Left ventricle myocardium inferior (tissue), 1 donor: ENCODE measurements at places on chromosomes 2 and 18.

- no peak for DNase-seq
Measured at GRCh38 chr2:18045230-18045629, 166.8 kb downstream of the KCNS3 start.

DNA sequence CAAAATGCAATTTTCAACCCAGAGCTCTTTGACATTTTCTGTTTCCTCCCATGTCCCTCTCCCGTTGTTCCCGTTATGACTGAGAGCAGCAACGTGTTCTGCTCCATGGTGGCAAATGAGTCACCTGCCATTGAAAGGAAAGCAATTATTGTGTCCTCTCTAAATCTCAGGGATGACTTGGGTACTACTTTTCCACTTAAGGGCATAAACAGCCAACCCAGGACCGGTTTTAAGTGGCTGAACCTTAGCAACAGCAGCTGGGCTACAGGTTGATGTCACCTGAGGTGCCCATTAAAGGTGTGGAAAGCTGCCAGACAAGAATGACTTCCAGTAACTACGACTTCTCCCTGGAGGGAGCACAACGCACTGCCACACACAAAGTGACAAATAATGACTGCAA lies 236.8 kb downstream of the NCKAP5 start:
- DNase-seq = no peak

DNA sequence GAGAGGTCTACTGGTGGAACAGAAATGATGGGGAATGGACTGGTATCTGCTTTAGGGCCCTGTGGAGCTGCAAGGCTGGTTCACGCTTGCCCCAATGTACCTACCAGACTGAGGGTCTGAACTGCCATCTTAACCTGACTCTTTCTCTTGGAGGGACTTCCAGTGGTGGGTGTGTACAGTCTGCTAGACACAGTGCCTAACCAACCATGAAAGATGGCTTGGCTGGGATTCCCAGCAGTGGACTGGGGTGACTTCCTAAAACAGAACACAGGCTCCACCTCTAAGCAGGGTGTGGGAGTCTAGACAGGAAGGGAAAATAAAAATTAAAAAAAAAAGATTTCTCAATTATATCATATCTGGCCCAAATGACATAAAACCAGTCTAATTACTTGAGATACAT lies 25.5 kb upstream of the MYO3B start:
- no peak for DNase-seq

GRCh38 chr18:48835119-48835518 lies 115.6 kb downstream of the SMAD7 start:
- DNase-seq = no peak

GRCh38 chr18:26133652-26134051 lies at the start of gene PSMA8:
TSS of gene PSMA8 (plus strand) at chr18:26133869. CDS start at chr18:26133966, 97 bp downstream.
- DNase-seq = peak; percentile 16

DNA sequence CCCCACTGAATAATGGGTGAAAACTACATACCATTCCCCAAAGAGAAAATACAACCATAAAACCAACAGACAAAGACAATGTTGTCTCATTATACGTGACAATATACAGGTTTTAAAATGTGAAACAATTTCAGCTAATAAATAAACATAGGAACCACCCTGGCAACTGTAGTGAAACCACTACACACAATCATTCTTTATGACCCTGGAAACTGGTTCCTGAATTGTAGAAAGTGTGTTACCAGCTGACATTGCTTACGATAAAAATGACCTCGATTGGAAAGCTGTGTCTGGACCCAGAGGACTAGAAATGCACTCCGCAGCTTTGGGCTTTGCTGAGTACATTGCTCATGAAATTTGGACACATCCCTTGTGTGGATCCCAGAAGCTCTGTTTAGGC lies 73.9 kb upstream of the LPIN2 start:
- no peak for DNase-seq

DNA sequence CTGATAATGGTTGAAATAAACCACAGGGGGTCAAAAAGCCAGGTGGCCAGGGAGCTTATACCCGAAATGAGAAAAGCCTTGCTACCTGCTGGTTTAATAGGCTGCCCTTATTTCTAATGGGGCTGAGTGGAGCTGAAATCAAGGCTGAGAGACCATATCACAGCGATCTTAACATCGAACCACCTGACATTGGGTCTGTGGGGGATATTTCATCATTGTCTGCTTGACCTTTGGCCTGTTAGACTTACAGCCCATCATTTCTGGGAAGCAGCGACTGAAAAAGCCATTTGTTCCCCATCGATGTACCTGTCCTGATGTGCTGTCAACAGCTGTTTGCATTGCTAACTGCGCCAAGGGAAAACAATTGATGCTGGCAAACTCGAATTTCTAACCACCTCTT lies 199.7 kb upstream of the SLC14A2 start:
- no peak for DNase-seq

GRCh38 chr2:149597050-149597667 lies 9.6 kb upstream of the MMADHC start:
- DNase-seq = no peak

GRCh38 chr2:108927405-108927804 lies 61.6 kb downstream of the EDAR start:
- no peak for DNase-seq

DNA sequence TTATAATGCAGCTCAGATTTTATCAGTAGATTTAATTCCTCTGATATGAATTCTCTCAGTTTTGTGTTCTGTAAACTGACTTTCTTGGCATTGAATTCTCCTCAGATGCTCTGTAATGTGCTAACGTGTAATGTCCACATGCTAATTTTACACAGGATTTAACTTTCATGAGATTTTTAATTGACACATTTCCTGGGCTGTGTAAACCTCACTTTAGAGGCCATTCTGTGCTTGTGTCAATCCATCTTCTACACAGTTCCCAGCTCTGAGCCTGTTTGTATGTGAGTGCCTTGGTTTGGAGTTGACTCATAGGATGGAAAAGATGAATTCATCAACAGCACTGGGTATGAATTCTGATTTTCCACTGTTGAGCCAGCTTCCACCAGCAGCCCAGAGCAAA lies 476.7 kb upstream of the GCFC2 start:
- DNase-seq = no peak

DNA sequence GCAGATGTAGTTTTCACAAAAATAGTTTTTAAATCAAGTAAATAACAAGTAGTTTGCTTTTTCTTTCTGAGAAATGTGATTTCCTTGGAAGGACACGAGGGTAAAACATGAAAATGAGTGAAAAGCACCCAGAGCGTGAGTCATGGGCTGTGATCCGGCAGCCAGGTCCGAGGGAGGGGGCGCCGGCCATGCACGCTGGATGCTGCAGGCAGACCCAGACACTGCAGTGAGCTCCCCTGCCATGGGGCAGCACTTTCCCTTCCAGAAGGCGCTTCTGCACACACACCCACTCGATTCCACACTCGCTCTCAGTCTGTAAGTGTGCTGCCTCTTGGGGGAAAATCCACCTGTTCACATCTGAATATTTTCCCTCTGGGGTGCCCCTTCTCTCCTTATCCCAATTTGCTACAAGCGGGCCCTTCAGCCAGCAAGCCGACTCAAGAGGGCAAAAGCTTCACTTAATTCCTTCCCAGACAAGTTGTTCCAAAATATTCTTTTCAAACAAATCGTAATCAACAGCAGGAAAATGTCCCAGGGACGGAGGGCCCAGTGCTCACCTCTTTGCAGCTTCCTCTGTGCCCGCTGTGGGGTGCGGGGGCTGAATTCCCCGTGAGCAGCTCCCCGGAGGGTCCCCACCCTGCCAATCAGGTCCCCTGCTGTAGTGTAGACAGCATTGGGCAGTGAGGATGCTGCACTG lies 87.0 kb upstream of the ID2 start:
- no peak for DNase-seq

DNA sequence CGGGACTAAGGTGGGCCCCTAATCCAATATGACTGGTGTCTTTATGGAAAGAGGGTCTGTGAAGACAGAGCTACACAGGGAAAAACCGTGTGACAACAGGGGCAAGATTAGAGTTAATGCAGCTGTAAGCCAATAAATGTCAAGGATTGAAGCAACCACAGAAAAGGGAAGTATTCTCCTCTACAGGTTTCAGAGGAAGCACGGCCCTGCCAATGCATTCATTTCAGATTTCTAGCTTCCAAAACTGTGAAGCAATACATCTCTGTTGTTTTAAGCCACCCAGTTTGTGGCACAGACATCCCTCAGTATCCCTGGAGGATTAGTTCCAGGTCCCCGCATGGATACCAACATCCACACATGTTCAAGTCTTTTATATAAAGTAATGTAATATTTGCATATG lies 48.8 kb downstream of the SPP2 start:
- DNase-seq = no peak

GRCh38 chr2:74406035-74406434 lies 15.4 kb downstream of the C2orf81 start:
- no peak for DNase-seq

DNA sequence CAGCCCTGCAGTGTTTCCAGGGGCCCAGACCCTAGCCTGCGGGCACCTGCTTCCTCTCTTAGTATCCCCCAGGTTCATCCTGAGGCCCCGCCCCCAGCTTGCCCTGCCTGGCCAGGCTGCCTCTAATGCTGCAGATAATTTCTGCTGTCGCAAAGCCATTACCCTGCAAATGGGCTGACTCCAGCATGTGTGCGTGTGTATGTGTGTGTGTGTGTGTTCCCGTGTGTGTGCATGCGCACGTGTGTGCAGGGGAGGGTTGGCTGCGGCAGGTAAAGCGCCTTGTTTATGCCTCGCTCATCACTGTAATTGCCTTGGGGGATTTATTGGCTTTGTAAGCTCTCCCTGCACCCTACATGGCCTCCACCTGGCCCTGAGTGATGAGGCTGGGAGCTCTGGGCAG lies 7.6 kb upstream of the PRSS56 start:
- DNase-seq = no peak

DNA sequence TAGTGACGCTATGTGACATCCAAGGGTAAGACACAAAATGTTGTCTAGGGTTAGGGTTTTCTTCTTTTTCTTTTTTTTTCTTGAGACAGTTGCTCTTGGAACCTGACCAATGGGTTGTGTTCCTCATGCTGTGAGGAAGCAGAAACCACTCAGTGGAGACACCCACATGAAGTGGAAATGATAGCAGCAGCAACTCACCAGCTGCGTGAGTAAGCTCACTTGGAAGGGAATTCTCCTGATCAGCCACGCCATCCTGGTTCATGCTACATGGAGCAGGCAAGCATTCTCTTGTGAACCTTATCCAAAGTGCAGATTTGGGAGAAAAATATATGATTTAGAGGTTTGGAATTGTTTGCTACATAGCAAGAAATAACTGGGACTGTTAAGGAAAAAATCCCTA lies 863.7 kb downstream of the EPHA4 start:
- no peak for DNase-seq

DNA sequence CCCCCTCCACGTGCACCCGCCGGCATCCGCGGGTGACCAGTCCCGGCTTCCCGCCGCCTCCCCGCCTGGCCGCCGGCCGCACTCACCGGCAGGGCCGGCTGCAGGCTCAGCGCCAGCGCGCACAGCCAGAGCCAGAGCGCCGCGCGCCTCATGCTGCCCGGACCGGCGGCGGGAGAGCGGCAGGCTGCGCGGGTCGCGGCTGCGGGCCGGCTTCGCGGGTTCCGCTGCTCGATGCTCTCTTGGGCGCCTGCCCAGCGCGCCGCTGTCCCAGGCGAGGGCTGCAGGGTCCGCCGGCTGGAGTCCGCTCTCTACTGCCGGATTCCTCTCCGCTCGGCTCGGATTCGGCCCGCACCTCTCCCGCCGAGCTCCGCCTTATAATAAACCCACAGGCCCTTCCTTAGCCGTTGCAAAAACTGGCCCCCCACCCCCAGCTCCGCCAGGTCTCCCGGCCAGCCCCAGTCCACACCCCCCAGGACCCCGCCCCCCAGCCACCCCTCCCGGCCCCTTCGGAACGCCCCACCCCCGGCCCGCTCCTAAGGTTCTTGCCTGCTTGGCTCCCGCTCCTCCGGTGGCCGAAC lies at the start of gene SDC1:
TSS of gene SDC1 (minus strand) at position 415 of the 578 bp plus-strand sequence. CDS start at position 152, 263 bp downstream.
- no peak for DNase-seq

DNA sequence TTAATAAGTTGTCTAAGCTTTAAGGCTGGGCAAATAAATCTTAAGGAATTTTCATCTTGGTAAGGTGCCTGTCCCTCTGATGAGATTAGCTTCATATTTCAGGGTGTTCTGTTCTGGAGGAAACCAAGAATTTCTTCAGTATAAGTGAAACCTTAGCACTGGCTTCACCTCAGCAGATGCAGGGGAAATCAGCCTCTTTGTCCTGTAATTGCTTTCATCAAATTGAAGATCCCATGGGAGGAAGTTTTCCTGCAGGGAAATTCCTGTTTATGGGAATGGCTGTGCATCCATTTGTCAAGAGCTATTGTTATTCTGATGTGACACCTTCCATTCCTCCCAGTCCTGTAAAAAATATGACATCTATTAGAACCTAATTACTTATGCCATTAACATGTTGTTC lies 174.5 kb downstream of the PTPRM start:
- no peak for DNase-seq

DNA sequence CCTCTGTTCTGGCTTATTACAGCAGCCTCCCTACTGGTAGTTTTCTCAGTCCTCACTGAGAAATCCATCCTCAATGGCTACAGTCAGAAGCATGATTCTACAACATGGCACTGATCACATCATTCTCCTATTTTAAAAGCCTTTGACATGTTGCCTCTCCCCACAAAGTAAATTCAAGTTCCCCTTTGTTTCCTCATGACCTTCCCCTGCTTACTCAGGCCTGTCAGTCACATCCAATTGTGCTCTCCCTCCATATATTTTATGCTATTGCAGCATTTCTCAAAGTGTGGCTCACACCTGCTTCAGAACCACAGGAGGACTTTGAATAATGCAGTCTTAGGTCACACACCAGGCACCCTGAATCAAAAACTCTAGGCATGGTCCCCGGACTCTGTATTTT lies 124.6 kb downstream of the SPOPL start:
- no peak for DNase-seq

DNA sequence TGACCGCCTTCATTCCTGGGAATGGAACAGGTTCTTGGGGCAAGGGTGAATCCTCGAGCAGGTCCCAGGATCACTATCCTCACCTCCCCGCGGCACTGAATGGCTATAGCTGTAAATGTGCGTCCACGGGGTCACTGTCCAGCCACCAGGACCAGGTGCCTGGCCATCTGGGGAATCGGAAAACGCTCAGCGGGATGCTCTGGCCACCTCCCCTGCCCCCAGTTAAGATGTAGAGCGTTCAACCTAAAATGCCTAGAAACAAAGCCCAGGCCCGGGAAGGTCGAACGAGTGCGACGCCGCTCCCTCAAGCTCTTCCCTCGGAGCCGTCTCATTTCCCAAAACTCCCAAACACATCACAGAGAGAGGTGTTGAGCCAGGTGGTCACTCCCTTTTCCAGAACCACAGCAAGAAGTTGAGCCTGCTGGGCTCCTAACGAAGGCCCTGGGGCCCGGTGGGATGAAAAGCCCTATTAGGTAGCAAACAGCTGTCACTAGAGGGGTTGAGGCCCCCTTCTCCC lies 795 bp upstream of the CAPN10 start:
- DNase-seq = no peak

DNA sequence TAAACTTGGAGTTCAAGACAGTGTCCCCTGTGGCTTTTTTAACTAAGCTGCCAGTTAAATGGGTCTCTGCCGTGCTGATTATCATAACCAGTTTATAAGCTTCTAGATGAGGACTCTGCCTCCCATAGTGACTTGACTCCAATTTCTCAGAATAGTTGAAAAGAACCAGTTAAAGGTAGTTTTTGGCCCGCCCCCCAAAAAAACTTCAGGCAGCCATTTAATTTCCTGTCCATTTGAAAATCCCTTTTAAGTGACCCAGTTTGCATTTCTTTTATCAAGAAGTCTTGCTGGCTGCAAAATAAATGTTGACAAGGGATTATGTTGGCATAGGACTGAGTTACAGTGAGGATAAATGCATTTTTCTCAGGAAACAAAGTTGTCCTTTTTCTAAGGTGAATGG lies 2.3 kb downstream of the SLC20A1 start:
- DNase-seq = no peak

- DNase-seq = no peak
Measured at GRCh38 chr2:165010556-165010955, 55.2 kb upstream of the SLC38A11 start.

- no peak for DNase-seq
Measured at GRCh38 chr2:15112216-15112615, 448.9 kb downstream of the NBAS start.
